Frontal cortex (tissue), 4 donors: ENCODE measurements at places on chromosomes 7 and 10.

GRCh38 chr7:153381275-153382040, 621.9 kb downstream of the ACTR3B start:
- peak; percentile 46 for DNase-seq

DNA sequence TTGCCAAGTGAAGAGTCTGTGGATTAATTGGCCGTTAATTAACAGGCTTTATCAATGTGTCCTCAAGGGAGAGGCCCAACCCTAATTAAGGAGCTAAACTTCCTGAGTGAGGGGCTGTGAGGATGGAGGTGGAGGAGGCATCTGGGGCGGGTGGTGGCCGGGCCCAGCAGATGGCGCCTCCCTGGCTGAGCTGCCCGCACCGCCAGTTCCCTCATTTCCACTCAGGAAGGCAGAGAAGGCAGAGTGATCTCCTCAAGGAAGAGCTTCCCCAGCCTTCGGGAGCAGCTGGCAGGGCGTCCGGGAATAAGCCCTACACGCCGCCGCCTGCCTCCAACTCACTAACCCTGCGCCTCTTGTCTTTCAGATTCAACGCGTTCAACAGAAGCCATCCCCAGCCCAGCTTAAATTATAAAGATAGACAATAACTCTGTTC, 112.2 kb downstream of the CYTH3 start:
- DNase-seq = peak; percentile 74

DNA sequence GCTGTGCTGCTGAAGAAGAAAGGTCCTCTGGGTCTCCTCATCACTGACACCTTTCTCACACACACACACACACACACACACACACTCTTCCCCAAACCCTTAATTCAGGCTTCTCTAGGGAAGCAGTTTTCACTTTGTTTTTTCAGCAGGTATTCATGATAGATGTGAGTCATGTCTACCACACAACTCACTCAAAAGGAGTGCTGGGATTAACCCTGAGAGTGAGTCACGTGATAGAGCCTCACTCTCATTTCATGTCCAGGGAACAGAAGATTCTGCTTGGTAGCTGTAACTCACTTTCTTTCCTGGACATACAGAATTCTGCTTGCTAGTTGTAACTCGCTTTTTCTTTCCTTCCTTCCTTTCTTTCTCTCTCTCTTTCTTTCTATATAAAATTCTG, 45.4 kb downstream of the VIM start:
- no peak for DNase-seq

DNA sequence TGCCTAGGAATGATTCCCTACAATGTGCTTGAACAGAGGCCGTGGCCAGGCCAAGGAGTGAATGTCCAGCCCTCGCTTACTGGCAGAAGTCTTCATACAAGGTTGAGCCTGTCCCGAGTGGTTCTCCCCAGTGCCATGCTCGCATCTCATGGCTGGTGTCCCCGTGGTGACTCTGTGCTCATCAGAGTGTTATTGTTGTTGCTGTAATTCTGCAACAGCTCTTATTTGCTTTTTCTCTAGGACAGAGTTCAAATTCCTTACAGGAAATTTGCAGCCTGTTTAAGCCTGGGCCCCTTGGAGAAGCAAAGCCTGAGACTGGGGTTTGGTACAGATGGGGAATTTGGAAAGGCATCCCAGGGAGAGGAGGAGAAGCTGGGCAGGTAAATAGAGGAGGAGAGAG, 157.7 kb upstream of the PRR15 start:
- DNase-seq = no peak

GRCh38 chr10:100886963-100887362, 25.8 kb upstream of the SLF2 start:
- no peak for DNase-seq

DNA sequence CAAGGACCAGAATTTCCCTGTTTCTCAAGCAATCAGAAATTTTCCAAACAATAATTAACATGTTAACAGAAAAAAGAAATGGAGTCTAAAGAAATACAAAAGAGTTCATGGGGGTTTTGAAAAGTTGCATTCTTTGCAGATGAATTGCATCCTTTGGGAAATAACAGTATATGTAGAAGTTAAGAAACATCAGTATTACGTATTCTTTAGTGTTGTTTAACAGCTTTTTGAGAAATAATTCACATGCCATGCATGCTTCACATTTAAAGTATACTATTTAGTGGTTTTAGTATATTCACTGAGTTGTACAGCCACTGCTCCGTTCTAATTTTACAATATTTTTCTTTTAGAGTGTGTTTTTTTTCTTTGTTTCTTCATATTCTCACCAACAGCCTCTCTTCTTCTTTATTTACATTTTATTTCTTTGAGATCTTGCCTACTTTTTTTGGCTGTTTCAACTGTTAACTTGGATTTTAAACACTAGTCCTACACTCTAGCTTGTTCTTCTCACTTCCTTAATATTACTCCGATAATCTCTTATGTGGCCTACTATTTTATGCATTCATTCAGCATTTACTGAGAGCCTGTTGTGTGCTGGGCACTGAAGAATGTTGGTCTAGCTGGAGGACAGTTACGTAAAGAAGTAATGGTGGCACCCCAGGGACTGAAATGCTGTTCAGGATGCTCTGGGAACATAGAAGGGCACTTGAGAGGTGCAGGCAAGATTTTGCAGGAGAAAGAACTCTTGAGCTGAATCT, 330.1 kb downstream of the EXOC4 start:
- DNase-seq = no peak
